ENCODE measurements at places on chromosomes 4 and X. TPM values are rescaled to one million over a fixed set of nuclear protein-coding genes. Genes with fewer than 3 reads are reported as not detected.

GPC3 gene
- 13.2 TPM for total RNA-seq

DMP1 gene
- not detected for total RNA-seq

CCNQ gene
- total RNA-seq, result 13.5 TPM

CD40LG gene
- total RNA-seq, result 0.26 TPM

TMPRSS11F gene
- not detected for total RNA-seq

GATA1 gene
- total RNA-seq, result 0.57 TPM

GRCh38 chrX:29555465-29556091 lies 659.8 kb upstream of the MAGEB2 start:
- no peak for DNase-seq

GRCh38 chr4:20185103-20185502 lies 66.6 kb upstream of the SLIT2 start:
- DNase-seq, result no peak

GRCh38 chr4:55397520-55398321 lies 2.0 kb downstream of the TMEM165 start:
- no peak for DNase-seq

DNA sequence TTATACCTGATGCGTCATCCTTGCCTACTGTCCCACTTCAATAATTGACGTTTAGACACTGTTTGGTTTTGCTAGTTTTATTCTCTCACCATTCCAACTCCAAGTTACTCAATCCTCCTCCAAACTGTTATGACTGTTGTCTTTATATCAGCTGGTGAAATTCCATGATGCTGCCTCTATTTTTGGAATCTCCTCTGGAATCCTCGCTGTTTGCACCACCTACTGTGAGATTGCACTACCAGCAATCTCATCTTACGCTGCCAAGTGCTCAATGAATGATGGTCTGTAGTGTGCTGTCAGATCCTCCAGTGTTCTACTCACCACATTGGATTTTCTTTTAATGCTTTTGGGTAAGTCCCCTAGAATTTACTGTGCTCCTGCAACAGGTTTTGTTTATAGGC lies 13.2 kb upstream of the PCDH18 start:
- DNase-seq, result no peak

DNA sequence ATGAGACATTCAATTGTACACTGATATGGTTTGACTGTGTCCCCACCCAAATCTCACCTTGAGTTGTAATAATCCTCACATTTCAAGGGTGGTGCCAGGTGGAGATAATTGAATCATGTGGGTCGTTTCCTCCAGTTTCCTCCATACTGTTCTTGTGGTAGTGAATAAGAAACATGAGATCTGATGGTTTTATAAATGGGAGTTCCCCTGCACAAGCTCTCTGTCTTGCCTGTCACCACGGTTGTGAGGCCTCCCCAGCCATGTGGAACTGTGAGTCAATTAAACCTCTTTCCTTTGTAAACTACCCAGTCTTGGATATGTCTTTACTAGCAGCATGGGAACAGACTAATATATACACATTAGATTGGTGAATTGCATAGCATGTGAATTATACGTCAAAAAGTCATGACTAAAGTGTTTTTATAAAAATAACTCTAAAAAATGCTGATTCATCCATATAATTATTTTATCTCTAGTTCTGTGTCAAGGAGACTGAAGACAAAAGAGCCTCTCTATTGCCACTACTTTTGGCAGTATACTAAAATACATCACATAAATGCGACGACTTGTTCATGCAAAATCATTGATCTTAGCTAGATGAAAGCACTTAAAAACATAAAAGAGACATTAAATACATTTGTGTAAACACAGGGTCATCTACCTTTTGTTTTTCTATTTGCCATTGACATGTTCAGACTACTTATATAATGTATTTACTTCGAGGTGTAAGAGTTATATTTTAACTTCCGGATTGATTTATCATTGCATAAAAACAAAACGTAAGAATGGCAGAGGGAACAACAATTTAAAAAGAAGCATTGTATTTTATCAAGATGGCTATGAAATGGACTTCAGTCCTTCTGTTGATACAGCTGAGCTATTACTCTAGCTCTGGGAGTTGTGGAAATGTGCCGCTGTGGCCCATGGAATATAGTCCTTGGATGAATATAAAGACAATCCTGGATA lies 50.1 kb downstream of the YTHDC1 start:
- no peak for DNase-seq

- no peak for DNase-seq
Measured at GRCh38 chrX:150032742-150033141, 94.5 kb upstream of the EOLA2 start.

DNA sequence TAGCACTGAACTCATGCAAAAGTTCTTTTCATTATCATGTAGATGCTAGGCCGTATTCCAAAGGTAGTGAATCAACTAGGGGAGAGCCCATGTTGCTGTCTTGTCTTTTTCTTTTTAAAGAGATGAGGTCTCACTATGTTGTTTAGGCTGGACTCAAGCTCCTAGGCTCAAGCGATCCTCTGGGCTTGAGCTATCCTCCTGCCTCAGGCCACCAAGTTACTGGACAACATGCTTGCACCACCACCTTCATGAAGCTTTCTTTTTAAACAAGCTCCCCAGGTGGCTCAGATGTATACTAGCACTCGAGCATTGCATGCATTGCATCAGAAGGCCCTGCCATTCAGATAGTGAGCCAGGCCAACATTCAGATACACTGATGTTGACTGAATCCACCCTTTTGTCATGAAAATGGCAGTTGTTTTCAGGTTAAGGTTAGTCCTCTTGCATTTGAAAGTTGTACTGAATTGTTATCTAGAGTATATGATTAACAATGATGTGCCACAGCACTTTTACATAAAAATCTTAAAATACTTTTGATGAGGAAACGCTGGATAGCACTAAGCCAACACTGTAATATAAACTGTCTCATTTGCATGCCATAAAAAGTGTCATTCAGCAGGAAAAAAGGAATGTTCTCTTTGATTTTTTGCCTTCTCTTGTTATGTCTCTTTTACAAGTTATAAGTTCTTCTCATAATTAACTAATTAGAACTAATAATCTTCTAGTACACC lies 76.7 kb downstream of the FNIP2 start:
- DNase-seq, result no peak

DNA sequence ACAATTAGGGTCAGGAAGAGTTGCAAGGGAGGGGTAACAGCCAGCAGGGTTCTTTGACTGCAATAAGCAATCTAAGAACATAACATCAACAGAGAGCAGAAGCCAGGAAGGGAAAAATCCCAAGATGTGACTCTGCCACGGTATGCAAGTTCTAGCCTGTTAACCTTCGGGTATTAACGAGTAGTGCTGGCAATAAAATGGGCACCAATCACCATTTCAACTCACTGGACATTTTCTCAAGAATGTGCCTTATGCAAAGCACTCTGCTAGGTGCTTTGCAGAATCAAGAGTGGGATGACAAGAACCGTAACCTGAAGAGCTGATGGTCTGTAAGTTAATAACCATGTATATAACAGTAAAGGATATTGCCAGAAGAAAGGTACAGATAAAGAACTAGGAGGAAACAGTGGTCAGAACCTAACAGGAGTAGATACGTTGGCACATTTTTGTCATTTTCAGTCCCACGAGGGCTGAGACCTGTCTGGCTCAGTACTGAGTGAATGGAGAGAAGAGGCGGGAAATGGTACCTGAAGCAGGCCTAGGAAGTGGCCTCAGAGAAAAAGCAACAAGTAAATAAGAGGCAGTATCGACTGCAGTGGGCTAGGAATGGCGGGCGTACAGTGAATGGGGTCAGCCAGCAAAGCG lies 2.7 kb downstream of the ELOVL6 start:
- no peak for DNase-seq

All from aorta (tissue), 5 donors.